ENCODE measurements at places on chromosomes 6 and 20.

DNA sequence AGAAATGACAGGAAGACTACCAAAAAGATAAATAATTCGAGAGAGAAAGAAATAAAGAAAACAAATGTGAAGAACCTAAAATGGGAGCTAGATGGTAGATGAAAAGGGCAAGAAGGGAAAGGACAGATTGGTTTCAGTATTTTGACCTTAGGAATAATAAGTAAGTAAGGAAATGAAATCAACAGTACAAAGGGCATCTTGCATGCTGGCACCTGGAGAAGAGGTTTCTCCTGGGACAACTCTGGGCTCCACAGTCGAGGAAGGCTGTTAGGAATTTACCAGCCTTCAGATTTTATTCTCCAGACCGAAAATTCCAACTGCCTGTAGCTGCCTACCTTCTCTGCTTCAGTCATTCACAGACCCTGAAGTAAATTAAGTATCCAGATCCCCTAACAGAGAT lies 80.5 kb downstream of the SMLR1 start:
- DNase-seq, result no peak

- no peak for DNase-seq
Measured at GRCh38 chr20:18430172-18430826, 36.5 kb downstream of the DZANK1 start.

DNA sequence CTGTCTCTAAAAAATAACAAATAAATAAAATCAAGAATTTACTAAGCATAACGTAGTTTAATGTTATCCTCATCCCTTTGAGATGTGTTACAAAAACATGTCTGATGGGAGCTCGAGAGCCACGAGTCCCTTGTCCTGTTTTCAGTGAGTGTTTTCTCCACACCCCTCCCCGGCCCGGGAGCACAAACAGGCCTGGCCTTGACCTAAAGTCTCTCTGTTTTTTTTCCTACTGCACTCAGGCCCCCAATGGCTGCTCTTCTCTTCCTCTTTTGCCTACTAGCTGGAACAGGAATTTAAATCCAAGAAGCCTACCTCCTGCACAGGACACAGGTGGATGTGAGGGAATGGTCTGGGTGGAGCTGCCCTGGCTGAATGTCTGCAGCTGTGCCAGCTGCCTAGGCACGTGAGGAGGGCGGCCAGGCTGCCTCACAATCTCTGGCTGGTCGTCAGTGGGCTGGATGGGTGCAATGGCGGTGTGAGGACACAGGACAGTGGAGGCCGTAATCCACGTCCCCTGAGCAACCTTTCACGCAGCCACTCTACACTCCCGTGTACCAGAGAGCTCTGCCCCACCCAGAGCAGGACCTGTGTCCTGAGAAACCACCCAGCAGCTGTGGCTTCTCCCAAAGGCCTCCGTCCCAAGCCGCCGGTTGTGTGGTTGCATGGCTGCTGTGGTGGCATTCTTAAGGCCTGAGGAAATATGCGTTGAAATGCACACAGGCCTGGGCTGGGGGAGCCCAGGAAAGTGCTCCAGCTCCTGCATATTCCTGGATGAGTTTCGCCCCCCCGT lies 117.5 kb downstream of the FAM120B start:
- no peak for DNase-seq

GRCh38 chr20:63939061-63939935 lies 16.9 kb downstream of the UCKL1 start:
- DNase-seq, result no peak

GRCh38 chr6:7899101-7899888 lies 11.3 kb downstream of the TXNDC5 start:
- no peak for DNase-seq

DNA sequence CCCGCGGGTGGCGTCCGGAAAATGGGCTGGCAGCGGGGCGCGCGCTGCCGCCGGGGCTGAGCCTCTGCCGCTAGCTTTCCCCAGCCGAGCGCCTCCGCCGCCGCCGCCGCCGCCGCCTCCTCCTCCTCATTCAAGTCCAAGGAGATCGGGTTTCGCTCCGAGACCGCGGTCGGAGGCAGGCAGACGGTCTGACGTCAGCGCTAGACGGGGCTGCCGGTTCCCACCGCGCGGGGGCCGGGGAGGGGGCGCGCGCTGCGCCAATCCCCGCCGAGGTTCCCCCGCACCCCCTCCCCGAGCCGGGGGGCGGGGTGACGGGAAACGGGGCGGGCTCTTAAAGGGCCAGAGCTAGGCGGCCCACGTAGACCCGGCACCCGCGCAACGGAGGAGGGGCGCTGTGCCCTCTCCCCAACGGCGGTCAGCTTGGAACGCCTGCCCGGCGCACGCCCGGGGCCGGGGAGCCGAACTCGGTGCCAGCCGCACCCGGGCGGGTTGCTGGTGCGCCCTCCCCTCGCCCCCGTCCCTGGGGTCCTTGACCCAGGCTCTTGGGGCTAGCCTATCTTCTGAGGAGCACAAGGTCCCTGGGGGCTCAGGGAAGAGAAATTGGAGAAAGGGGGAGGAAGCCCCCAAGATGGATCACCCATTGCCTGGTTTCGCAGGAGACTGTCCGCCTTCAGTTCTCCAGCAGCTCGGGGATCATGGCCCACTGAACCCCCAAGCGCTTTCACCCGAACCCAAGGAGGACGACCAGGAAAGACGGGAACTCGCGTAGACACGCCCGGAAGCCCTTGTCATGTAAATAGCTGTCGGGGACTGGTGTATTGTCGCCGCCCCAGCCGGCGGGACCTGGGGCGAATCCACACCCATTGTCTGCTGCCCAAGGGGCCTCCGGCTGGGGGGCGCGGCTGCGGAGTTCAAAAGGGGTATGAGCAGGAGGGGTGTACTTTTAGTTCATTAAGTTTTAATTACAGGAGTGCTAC lies at the start of gene PMEPA1:
TSS of gene PMEPA1 (minus strand) at position 193 of the 977 bp plus-strand sequence. CDS start 433 bp downstream, outside the sequence.
- DNase-seq, result peak; percentile 82

DNA sequence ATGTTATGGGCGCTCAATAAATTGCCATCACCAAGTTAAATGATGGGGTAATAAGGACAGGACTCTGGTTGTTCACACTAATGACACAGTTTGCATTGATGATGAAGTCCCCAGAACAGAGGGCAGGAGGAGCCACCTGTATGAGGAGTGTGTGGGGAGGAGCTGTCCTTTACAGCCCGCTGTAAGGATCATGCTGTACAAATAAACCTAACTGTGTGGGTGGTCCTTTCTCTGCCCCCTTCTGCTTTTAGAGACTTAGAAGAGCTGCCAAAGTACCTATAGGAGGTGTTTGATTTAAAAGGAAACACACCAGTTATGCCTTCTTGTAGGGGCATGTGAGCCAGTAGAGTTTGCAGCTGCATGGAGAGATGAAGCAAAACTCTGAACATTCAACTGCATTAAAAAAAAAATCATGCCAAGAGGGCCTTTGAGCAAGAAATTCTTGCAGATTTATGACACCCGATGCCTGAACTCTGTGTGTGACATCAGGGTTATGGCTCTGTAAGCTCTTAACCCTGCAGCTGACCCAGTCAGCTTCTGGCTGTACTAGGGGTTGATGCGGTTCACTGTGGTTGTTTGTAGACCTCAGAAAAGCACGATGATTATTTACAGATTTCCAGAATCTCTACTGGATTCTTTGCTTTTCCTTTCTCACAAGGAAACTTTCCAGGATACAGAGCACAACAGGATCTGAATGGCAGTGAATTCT lies 67.4 kb downstream of the UST start:
- DNase-seq, result no peak

DNA sequence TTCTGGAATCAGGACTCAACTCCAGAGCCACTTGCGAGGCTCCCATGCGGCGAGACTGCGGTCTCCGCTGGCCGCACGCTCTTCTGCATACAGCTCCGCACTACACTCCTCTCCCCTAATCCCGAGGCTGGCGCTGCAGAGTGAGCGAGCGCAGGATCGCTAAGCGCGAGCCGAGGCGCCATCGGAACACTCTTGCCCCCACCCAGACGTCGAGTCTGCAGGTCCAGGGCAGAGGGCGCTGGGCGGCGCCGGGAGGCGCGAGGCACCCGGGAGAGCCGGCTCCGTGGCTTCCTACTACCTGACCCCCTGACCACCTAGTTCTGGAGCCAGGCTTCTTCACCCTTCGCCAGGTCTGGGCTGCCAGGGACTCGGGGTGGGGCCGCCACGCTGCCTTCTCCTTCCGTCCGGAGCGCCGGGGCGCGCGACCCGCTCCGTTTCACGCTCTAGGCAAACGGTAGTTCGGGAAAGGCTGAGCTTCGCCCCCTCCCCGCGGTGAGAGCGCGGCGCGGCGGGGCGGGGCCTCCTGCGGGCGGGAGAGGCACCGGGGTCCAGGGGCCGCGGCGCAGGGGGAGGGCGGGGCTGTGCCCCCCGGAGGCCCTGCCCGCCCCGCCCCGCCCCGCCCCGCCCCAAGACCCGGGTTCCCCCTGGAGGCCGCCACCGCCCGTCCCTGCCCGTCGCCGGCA lies 5.4 kb upstream of the TUBB2A start:
- DNase-seq, result peak; percentile 24

- no peak for DNase-seq
Measured at GRCh38 chr6:157723376-157723775, 99.7 kb upstream of the SNX9 start.

DNA sequence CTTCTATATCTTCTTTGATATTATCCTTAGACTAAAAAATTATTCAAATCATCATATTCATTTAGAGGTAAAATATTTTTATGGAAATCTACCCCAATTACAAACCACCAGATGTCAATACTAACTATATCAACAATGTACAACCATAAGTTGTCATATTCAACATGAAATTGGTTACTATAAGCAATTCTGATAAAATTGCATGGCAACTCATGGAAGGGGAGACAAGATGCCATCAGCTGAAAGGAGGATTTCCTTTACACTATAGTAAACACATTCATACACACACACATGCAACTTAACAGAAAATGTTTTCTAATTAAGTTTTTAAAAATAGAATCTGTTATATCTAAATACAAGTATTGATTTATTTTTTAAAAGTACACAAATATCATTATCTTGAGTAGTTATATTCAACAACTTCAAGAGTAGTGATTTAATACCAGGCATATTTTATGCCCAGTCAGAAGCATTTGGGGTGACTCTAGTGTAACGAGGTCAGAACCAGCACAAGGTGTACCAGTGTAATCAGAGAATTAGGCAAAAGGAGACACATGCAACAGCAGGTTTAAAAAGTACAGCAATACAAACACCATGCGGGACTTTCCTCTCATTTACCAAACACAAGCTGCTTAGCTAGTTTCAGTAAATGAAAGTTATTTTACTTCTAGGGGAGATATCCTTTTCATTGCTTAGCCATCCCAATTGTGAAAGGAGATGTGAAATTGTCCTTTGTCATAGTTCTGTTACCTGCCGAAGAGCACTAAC lies 1.0 kb downstream of the FILIP1 start:
- no peak for DNase-seq

DNA sequence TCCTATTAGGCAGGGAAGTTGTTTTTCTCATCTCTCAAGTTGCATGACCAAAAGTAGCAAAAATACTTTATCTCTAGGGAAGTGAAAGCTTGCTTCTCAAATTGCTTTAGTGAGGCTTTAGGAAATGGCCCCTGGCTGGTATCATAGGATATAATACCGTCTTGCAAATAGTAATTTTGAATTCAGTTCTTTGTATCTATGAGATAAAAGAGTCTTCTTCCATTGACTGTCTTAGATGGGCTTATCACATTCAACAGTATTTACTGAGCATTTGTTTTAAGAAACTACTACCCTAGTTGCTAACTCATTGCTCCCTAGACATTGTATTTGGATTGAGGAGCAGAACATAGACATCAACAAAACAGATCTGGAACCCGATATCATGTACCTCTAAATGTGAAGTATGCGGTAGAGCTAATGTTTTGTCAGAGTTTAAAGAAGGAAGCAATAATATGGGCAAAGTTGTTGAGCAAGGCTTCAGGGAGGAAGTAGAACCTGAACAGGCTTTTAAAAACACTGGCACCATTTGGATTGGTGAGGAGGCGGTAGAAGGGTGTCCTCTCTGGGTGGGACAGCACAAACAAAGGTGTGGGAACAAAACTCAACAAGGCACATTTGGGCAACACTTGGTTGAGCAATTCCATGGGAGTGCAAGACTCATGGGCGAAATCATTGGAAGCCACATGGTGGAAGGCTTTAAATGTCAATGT lies 101.5 kb downstream of the SGK1 start:
- no peak for DNase-seq

DNA sequence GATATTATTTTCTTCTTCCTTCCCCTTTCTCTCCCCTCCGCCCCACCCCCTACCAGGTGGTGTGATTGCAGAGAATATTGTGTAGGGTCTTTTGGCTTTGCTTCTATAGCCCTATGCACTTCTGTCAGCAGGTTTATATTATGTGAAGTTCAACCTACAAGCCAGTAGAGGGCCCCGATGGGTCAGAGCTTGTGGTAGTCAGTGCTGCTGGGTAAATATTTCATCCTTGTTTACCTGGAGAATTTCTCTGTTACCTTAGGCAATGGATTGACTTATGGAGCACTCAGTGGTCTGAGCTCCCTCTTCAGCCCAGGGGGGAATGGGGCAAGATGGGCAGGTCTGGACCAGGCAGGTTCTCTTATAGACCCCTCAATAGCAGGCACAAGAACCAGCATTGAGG lies 720.9 kb downstream of the GRIK2 start:
- DNase-seq, result no peak

DNA sequence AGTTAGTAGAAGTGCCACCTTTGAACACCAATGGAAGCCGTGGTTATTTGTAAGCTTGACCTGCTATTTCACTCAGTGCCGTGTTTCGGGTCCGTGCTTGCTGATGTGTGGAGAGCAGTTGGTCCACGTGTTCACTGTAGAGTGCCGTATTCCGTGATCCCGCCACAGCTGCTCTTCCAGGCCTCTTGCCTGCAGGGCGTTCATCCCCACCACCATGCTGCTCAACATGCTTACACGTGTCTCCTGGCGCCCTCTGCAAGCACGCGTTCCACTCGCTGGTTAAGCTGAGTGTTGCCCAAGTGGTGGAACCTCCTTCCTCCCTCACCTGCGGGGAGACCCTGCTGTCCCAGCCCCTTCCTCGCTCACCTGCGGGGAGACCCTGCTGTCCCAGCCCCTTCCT lies 28.0 kb upstream of the DACT2 start:
- no peak for DNase-seq

DNA sequence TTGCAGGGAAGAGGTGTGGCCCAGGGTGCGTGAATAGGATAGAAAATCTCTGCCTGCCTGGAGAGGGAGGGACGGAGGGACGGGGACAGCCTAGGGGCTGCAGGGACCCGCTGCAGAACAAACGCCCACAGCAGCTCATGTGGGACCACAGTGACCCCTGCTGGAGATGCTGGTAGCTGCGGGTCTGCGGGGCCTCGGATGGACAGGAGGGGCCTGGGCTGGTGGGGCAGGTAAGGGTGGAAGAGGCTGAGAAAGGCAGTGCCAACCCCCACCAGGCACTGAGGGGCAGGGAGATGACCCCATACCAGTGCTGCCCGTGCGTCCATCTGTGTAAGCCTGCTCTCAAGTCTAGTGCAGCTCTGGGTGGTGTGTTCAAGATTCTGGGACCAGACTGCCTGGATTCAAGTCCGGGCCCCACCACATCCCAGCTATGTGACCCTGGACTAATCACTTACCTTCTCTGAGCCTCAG lies 39.4 kb downstream of the KIAA1755 start:
- peak; percentile 46 for DNase-seq

GRCh38 chr6:116111552-116112528 lies 11.2 kb downstream of the NT5DC1 start:
- DNase-seq, result no peak

All from stimulated activated CD4-positive, alpha-beta T cell treated with anti-CD3 and anti-CD28 coated beads, TNF-alpha, amount 100 ng/mL, for 48 hours (primary cell).